ENCODE measurements at places on chromosomes 12 and 14. TPM values are rescaled to one million over a fixed set of nuclear protein-coding genes. Genes with fewer than 3 reads are reported as not detected.

The KERA gene
- not detected for total RNA-seq

The SLCO1B1 gene
- not detected for total RNA-seq

The KRT73 gene
- total RNA-seq, result 0.36 TPM

The EDDM3A gene
- total RNA-seq, result not detected

DNA sequence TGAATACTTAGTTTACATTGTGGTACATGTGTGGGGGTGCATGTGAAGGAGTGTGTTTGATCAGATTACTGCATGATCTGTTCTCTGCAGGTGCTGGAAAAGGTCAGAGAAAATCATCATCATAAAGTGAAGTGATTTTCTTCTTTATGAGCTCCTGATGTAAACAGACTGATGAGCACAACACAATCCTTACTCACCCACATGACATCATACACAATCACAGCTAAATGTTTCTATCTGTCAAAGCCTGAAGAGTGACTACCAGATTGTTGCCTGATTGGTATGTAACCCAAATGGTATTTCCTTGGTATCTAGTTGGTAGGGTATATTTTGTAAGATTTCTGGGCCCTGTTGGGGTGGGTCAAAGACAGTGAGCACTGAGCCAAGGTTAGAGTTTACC, 270.8 kb downstream of the FOXG1 start:
- no peak for DNase-seq

DNA sequence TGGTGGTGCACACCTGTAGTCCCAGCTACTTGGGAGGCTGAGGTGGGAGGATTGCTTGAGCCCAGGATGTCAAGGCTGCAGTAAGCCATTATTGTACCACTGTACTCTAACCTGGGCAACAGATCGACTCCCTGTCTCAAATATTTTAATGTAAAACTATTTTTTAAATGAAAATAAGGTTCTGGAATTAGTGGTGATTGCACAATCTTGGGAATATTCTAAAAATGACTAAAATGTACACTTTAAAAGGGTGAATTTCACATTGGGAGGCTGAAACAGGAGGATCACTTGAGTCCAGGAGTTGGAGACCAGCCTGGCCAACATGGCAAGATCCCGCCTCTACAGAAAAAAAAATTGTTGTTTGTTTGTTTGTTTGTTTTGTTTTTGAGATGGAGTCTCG, 12.9 kb upstream of the TMBIM6 start:
- DNase-seq, result no peak

DNA sequence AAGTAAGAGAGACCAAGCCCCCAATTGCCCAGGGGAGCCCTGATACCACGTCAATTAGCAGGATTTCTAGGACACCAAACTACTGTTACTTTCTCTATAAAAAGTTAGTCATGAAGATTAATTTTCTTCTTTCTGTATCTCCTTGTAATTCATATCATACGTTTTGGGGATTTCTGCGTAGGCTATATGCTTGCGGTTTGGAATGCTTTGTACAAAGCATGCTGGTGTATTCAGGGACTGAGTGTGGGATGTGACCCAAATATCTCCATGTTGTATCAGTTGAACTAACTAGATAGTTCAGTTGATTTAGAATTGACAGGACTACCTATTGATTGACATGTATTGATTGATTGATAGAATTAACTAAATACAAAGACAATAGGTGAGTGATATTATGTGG, 7.7 kb downstream of the GPR33 start:
- no peak for DNase-seq

GRCh38 chr12:18275981-18276380, 14.7 kb downstream of the PIK3C2G start:
- no peak for DNase-seq

GRCh38 chr14:104328607-104329006, 190.2 kb downstream of the KIF26A start:
- no peak for DNase-seq

- no peak for DNase-seq
Observed at GRCh38 chr14:95727056-95727700, 13.3 kb upstream of the TCL1A start.

- no peak for DNase-seq
Observed at GRCh38 chr12:104555648-104556047, 98.9 kb downstream of the CHST11 start.

DNA sequence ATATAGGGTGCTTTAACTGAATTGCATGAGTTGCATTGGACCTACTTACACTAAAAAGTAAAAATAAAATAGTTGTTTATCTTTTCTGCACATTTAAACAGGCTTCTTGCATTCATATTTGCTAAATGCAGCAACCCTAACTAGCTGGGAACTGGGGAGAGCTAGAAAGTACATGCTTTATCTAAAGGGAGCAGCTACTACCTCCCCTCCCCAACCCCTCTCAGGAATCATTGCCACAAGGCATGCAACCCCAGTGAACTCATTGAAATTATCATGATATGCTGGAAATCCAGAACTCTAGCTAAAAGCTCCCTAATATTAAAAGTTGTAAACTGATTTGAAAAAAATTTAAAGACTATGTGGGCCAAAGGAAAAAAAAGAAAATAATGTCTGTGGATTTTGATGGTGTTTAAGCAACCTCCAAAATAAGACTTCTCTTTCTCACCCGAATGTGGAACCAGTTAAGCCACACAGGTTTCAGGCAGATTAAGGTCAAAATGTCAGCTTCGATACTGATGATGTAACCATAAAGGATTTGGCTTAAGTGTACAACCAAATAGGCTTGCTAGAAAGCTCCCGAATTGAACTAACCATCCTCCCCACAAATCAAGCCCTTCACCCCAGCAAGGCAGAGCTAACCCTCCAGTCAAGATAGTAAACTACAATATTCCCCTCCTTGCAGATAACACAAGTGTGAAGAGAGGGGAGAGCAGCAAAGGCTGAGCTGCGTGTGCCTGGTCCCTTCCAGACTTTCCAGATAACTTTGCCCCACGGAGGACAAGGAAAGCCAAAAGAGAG, 13.8 kb upstream of the POC1B start:
- DNase-seq, result no peak

DNA sequence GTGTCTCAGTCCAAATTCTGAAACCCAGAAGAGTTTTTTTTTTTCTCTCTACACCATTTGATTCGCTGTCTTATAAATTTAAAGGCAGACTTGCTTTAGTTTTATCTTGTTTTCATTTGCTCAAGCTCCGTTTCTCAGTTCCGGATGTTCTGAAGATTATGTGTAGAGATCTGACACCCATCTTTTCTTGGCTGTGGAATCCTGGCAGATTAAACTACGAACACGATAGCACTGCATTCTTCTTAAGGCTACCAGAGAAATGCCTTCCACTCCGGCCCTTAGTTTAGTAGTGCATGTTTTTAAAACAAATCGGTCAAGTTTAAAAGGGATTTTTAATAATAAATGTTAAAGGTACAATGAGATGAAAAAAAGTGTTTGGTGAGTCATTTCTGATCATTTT, 106.4 kb downstream of the LMO3 start:
- DNase-seq, result no peak

DNA sequence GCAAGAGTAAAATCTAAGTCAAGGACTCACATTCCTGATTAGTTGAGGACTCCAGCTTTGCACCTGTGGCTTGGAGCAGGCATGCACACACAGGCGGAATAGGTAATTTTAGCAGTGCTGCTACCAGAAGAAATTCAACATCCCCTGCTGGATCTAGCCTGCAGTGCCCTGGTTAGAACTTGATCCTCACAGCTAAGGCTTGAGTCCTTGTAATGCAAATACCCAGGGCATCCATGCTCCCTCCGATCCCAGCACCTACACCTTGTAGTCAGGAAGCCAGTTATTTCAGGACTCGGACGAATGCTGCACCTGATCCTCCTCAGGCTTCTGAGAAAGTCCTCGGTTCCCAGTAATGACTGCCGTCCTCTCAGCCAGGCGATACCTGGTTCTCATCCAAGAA, 309.0 kb upstream of the AMIGO2 start:
- no peak for DNase-seq

DNA sequence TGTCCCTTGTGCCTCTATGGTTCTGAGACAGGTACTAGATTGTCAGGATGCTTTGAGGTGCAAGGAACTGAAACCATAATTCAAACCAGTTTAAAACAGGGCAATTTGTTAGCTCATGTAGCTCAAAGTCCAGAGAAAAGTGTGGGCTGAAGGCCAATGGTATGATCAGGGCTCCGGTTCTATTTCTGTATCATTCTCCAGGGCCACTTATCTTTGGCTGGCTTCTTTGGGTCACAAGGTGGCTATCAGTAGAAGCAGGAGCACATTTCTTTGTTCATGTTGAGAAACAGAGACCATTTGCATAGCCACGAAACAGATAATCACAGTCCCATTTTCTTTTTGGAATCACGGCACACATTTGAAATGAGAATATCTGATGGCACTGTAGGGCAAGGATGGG, 294.9 kb downstream of the ETNK1 start:
- DNase-seq, result no peak
